LHCN-M2 (cell line): ENCODE measurements at places on chromosomes 5 and 9.
A peak's percentile ranks its signal among the peaks of the same experiment; 100 is the strongest.

DNA sequence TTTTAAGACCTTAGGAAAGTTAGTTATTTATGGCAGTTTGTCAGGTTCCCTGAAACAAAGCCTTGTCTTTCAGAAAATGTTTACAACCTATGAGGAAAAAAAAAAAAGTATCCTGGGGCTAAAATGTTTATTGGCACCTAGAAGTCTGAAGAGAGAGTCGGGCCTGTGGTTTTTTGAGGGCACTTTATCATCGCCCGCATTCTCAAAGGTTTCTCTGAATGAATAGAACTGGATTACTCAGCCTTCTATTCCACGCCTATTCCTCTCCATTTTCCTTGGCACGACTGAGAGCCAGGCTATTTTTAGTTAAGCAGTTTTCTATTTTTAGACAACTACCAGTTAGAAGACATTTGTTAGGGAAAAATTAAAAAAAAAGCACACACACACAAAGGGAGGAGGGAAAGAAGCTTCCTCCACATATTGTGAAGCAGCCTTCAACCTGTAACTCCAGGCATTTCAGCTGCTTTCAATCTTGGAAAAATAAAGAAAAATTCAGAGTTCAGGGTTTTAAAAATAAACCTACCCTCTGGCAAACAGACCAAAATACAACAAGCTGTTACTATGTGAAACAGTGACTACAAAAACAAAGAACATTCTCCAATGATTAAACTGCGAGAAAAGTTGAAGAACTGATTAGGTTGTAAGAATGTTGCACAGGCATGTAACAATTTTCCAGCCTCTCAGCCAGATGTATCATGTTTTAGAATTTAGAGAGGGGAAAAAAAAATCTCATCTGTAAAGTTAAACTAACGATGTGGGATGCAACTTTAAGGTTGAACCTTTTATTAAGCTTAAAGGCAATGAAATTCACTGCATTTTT lies 97.0 kb downstream of the MEF2C start:
- DNase-seq = peak; percentile 94

- DNase-seq = no peak
These were observed 71.3 kb upstream of the FCN2 start for GRCh38 chr9:134809292-134809691.

- DNase-seq = no peak
These were observed 165.3 kb downstream of the NFIB start for GRCh38 chr9:14148501-14149103.

DNA sequence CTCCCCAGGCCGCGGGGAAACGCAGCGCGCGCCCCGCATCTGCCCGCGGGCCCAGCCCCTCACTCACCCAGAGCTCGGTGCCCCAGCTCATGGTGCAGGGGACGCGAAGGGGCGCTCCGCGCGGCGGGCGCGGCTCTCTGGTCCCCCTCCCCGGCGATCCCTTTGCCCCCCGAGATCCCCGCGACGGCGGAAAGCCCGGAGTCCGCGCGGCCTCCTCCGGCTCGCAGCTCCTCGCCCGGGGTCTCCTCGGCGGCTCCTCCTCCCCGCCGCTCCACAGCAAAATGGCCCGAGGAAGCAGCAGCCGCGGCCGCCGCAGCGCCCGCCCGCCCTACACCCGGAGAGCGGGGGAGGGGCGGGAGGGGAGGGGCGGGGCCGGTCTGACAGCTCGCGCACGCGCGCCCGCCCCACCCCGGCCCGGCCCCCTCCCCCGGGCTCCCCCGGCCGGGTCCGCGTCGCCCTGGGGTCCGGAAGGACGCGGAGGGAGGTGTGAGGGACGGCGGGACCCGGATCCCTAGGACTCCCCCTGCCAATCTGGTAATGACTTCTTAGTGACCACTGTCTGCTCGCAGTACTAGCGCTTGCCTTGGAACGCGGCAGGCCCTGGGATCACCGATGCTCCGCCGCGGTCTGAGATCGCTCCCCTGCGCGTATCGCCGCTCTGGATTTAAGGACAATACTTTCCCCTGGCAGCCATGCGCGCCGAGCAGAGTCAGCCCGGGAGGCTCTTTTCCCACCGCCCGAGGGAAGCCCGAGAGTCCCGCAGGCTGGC lies at the start of gene FNBP1:
TSS of gene FNBP1 (minus strand) at position 305 of the 769 bp plus-strand sequence. CDS start at position 91, 214 bp downstream.
- DNase-seq = peak; percentile 70

- no peak for DNase-seq
These were observed 832.1 kb upstream of the ZNF608 start for GRCh38 chr5:125578551-125578950.
